ENCODE measurements at places on chromosomes 1 and 21.
A peak's percentile ranks its signal among the peaks of the same experiment; 100 is the strongest.

GRCh38 chr1:97247196-97247595 lies 525.6 kb downstream of the PTBP2 start:
- DNase-seq: peak; percentile 8

- no peak for DNase-seq
Observed at GRCh38 chr1:236748268-236748870, 46.7 kb upstream of the MTR start.

- no peak for DNase-seq
Observed at GRCh38 chr1:200528858-200529606, 91.5 kb downstream of the KIF14 start.

GRCh38 chr1:17877896-17878295 lies 122.8 kb downstream of the ACTL8 start:
- DNase-seq: no peak

DNA sequence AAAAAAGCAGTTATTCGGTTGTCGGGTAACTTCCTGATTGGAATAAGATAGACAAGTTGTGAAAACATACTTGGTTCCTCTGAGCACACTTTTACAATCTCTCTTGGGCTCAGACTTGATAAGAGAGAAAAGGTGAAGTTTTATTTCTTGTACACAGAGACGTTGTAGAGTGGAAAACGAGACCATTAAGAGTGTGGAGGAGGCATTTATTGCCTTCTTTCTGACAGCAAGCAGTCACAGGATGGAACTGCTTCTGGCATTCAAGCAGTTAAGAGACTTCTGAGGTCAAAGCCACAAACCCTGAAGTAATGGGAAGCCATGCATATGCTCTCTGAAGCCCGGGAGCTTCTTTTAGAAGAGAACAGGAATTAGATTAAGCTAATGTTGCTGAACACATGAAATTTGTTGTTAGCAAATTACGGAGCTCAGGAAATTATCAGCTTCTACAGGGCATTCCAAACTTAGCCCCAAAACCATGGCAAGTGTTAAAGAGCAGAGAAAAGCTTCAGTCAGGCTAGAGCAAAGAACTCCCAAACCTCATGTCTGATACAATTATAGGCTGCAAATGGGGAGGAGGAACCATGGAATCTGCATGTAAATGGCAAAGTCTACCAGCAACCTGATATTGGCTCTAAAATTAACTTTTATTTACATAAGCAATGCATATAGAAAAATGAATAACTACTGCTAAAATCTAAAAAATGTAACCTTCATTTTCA lies 26.0 kb downstream of the S1PR1 start:
- DNase-seq: no peak

- peak; percentile 5 for DNase-seq
Observed at GRCh38 chr1:184827600-184828368, 73.1 kb upstream of the EDEM3 start.

Data from AG09309 (cell line).